ENCODE measurements at places on chromosomes 11 and 22.

DNA sequence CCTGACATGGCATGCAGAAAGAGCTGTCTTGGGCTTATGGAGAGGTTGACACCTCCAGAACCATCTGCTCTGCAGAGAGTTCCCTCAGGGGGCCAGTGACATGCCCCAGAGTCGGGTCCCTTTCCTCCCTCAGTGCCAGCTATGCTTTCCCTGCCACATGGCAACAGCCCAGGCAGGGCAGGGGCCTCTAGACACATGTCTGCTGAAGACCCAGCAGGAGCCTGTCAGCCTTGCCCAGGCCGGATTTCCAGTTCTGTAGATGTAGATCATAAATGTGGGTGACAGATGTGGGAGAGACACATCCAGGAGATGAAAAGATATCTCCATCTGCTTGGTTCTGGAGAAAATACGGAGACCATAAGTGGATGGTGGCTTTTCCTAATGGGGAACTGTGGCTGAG is 25.5 kb downstream of the NAV2 start:
- DNase-seq: no peak

GRCh38 chr11:55956521-55956920 is 13.2 kb downstream of the OR10AG1 start:
- no peak for DNase-seq

DNA sequence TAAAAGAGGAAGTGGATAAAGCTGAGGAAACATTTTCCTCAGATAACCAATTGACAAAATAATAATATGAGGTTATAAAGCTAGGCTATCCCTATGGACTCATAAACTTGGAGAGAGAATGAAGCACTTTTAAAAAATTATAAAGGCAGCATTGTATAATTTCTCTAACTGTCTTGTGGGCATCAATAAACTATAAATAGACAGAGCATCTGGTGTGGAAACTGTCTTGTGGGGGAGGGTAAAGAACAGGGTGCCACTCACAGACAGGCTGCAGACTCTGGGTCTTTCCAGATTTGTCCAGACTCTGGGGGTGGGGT is 333.5 kb downstream of the BUD13 start:
- DNase-seq: no peak

DNA sequence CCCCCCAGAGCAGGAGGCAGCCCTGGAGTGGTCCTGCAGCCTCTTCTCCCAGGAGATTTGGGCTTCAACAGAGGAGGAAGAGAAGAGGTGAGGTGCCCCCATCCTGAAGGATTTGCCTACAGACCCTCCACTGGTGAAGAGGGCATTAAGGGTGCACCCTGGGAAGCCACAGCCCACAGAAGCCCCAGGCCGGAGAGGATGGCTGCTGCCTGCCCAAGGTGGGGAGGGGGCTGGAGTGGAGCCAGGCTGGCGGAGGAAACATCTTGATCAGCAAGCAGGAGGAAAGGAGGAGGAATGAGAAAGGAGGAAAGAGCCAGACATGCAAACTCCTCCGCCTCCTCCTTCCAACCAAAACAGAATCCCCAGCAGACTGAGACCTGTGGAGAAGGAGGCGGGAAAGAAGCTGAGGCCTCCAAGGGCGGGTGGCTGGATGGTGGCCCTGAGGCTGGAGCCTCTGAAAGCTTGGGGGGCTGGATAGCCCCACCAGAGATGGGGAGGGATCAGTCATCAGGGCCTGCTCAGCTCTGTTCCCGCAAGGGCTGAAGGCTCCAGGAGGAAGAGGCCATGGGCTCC is 31.3 kb downstream of the ARRB1 start:
- DNase-seq: no peak

GRCh38 chr11:10325277-10326011 is 20.6 kb downstream of the ADM start:
- DNase-seq: no peak

GRCh38 chr11:17314904-17315426 is 36.6 kb upstream of the NCR3LG1 start:
- DNase-seq: no peak

DNA sequence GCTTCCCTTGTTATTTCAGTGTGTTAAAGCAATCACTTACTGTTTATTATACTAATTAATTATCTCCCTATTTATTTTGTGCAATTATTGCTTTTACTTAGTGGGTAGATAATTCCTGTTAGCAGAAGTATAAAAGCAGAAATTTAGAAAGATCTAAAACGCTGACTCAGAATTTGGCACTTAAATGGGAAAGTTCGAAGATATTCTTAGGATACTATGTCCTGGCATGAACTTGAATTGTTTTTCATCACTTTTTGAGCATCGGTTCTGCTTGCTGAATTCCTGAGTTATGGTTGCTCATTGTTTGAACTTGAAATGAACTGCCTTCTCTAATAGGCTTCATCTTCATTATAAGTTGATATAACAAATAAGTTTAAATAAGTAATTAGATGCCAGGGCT is 325.4 kb downstream of the JRKL start:
- no peak for DNase-seq

DNA sequence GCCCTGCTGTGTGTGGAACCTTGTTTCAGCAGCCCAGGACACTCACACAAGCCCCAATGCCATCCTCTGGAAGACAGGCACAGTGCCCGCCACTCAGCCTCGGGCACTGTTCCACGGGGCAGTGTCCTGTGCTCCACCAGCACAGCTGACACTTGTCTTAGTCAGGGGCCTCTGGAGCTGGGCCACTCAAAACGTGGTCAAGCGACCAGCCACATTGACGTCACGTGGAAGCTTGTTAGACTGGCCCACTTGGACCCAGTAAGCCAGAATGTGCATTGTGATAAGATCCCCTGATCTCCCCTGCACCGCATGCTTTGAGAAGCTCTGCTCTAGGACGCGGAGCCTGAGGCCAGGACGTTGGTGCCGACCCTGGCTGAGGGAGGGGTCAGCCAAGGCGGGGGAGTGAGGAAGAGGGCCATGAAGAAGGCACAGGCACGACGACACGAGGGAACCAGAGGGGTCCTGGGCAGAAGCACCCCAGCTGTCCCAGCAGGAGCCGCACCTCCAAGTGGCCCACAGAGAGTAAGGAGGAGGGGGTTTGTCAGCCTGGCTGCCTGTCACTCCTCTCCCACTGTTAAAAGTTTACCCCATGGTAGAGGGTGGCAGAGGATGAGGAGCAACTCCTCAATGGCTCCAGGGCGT is 64.6 kb downstream of the LINC01488 start:
- no peak for DNase-seq

GRCh38 chr22:20531404-20532201 is 24.2 kb downstream of the MED15 start:
- no peak for DNase-seq

GRCh38 chr11:122100037-122100755 is 15.8 kb downstream of the BLID start:
- no peak for DNase-seq

- no peak for DNase-seq
Observed at GRCh38 chr11:71525188-71525937, 1.7 kb upstream of the KRTAP5-7 start.

DNA sequence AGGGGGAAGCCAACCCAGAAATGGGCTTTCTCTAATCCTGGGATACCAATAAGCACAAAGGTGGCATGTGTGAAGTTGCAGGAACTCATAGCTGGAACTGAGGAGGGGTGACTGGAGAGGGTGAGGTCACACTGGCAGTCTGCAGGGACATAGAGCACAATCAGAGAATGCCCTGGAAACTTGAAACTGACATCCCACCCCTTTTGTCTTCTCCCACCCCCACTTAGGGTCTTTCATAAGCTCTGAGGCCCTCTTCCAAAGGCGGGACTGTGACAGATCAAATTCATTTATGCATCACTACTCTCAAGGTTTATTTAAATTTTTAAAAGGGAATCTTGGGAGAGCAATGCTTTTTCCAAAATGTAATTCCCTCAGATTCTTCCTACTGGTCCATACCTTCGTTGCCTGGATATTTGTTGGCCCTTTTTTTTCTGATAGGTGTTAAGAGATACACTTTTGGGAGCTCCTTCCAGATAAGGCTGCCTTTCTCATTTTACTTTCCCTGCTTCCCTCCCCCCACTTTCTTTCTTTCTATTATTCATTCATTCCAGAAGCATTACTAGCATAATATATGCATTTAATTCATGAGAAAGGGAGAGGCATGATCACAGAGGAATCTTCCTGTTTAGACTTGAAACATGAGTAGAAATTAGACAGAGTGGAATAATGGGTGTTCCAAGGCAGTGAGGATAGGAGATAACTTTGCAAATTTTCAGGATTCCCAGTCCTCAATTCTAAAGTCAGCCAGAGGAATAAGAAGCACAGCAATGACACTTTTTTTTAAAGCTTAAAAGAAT is 14.8 kb downstream of the OR51E2 start:
- no peak for DNase-seq

- no peak for DNase-seq
Observed at GRCh38 chr11:107999759-108000455, 8.8 kb upstream of the CUL5 start.

DNA sequence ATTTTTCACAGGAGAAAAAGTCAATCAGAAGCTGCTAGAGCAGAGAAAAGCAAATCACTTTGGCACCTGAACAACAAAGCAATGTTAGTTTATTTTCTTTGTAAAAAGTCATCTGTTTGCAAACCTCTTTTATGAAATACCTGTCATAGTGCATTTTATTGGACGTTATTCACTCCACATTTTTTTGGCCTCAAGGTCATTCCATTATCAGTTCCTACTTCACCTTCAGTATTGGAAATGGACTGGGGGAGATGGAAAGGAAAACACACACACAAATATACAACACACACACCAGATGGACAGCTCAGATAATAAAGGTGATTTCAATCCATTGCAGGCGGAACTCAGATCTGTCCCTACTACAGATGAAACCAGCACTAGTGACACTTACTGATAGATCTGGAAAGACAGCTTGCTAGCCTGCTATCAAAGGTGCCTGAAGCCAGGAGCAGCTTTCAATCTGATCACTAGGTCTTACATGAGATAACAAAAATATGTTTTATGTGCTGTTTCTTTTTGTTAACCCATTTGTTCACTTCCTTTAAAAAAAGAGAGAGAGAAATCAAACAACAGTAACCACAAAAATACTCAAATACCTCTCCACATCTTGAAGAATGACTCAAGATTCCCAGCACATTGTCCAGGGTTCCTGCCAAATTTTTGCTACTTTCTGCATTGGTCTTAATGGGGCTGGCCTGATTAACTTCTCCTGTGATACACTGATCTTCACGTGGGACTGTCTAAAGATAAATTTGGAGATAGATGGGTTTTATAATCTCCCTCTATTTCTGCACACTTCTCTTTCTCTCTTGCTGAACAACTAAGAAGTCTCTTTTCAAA is 844.3 kb upstream of the TENM4 start:
- DNase-seq: no peak

- no peak for DNase-seq
Observed at GRCh38 chr22:43811777-43812148, 342 bp downstream of the EFCAB6 start.

DNA sequence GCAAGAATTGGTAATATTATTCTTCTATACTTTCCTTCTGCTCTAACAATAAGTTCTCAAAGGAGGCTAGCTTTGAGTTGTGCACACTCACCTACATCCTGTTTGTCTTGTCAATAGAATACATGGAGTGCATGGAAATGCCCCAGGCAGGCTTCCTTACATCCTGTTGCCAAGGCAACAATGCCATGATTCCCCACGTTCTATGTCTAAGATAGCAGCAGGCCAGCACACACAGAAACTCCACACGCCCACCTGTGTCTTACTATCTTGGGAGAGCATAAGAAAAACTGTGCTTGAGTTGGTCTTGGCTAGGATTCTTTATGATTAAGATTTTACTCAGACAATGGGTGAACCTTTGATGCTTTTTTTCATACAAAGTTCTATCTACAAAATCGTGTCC is 379.2 kb downstream of the AASDHPPT start:
- DNase-seq: no peak

GRCh38 chr11:71305041-71305440 is 52.7 kb upstream of the SHANK2 start:
- no peak for DNase-seq

GRCh38 chr11:1401656-1402221 is 12.0 kb downstream of the BRSK2 start:
- DNase-seq: no peak

GRCh38 chr22:32758866-32759385 is 42.6 kb upstream of the TIMP3 start:
- no peak for DNase-seq

GRCh38 chr11:12496181-12497025 is 119.0 kb downstream of the PARVA start:
- DNase-seq: no peak

DNA sequence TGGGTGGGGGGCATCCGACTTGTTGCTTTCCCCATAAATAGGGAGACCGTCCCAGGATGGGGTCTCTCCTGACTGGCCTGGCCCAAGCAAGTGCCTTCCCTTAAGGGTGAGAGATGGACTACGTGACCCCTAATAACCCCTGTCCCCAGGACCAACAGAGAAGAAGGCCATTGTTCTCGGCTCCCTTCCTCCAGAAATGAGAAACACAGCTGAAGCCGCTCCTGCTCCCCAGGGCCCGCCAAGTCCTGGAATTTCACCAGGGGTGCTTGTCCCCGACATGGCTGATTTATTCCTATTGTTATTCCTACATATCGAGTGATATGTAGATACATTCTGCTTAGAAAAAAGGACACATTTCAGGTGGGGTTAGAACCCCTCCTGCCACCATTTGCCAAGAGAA is 100.8 kb downstream of the TP53I11 start:
- no peak for DNase-seq

DNA sequence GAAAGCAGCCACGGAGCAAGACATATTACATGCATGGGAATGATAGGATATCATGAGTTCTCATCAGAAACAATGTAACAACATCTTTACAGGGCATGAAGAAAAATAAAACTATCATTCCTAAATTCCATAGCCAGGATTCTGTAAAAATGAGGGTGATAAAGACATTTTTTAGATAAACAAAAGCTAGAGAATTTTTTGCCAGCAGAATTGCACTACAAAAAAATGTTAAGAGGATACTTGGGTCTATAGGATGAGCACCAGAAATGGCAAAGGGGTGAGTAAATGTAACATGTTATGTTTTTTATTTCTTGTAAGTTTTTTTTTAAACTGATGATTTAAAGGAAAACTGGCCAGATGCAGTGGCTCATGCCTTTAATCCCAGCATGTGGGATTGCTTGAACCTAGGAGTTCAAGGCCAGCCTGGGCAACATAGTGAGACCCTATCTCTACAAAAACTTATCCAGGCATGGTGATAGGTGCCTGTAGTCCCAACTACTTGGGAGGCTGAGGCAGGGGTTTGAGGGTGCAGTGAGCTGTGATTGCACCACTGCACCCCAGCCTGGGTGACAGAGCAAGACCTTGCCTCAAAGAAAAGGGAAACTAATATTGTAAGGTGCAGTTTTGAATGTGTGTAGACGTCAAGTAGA is 33.2 kb downstream of the TBX1 start:
- DNase-seq: no peak

DNA sequence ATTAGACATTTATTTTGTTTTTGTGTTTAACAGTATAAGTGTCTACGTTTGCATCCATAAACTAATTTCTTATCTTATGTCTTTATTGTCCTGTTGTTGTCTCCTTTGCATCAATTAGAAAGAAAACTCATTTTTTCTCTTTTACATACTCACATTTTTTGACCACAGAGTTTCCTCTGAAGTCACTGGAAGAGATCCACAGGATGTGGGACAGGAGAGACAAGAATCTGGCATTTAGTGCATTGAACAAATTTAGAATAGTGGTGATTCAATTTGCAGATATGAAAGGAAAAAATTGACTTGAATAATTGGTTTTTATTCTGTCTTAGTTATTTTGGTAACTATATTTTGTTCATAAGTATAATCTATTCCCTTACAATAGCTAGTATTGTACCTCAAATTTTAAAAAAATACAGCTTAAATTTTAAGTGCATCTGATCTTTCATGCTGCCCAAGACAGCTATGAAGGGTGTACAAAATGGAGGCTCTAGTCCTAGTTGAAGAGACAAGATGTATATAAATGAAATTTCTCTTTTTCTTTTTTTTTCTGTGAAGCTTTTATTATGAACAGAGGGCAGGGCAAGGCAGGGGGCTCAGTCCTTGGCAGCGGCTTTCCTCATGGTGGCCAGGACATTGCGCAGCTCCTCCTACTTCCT is 24.4 kb downstream of the HORMAD2 start:
- DNase-seq: no peak

Measured in cortex of kidney (tissue), 1 donor.